ENCODE measurements at places on chromosomes 5 and 9.

DNA sequence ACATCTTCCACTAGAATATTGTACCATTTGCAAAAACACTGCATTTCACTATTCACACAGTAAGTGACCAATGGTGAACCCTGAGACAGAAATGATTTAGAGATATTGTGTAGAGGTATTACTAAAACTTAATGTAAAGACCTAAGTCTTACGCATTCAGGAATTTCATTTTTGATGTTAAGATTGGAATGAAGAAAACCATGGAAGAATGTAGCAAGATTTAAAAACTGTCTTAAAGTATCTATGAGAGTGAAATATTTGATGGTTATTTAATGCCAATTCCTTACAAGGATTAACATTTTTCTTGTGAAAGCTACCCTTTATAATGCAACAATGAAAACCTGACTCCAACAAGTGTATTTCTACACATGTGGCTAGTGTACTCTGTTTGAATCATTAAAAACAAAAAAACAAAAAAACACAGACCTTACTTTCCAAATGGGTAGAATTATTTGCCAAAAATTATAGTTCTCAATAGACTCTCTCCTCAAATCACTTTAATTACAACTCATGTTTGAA lies 172.0 kb downstream of the NNT start:
- no peak for DNase-seq
- H3K4me1 ChIP-seq, result peaks cover 7% of the 10 kb centered on the region
- no peak overlapping the region for H3K4me3 ChIP-seq
- no peaks in the 10 kb centered on the region for H3K27me3 ChIP-seq
- H3K27ac ChIP-seq, result no peak overlapping the region

DNA sequence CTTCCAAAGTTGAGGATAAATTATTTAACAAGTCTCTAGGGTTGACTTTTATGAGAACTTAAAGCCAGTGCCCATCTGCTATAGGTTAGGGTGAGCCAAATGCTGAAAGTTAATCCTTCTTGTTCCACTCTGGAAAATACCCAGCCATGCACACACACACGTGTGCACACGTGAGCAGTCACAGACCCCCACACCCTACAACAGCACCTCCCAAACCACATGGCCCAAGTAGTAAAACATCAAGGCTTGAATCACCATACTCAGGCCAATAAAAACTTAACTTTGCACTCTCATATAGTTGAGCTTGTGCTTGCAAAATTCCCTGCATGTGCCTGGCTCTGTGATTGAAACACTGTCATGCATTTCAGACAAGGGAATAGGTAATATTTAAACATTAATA lies 467.6 kb downstream of the ARHGEF28 start:
- no peak overlapping the region for H3K27ac ChIP-seq
- no peaks in the 10 kb centered on the region for H3K4me1 ChIP-seq
- H3K36me3 ChIP-seq, result no peaks in the 10 kb centered on the region
- peaks cover 6% of the 10 kb centered on the region for H3K27me3 ChIP-seq
- no peak overlapping the region for H3K4me3 ChIP-seq

DNA sequence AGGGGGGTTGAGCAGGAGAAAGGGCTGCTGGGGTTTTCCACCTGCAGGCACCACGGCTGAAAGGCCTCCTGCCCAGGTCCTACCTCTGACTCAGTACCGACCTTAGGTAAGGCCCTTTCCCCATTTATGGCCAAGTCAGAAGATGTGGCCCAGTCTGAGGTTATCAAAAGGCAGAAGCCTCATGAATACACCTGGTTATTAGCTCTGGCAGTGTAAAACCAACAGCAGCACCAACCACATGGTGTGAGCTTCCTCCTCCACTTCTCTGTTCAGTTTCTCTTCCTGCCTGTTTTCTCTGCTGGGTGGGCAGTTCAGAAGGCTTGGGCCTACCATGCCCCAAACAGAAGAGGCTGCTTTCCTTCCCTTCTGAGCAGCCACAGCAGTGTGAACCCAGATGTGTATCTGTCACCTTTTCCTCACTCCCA lies 86.9 kb downstream of the UGCG start:
- no peak for DNase-seq
- peaks cover 15% of the 10 kb centered on the region for H3K4me1 ChIP-seq
- no peak overlapping the region for H3K27ac ChIP-seq
- H3K27me3 ChIP-seq, result peaks cover 21% of the 10 kb centered on the region
- H3K4me3 ChIP-seq, result no peak overlapping the region

DNA sequence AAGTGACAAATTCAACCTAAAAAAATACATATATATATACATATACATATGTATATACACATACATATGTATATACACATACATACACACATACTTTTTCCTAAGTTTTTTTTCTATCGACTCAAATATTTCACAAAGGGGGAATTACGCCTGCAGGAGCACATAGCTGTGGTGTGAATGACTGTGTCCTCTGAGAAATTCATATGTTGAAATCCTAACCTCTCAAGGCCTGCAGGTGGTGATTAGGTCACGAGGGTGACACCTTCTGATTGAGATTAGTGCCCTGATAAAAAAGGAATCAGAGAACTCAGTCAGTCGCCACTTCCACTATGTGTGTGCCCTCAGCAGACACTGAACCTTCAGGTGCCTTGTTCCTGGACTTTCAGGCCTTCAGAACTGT lies 248.7 kb downstream of the SEMA5A start:
- DNase-seq, result no peak
- no peaks in the 10 kb centered on the region for H3K36me3 ChIP-seq
- no peak overlapping the region for H3K27ac ChIP-seq
- H3K27me3 ChIP-seq, result no peaks in the 10 kb centered on the region
- H3K4me3 ChIP-seq, result no peak overlapping the region

DNA sequence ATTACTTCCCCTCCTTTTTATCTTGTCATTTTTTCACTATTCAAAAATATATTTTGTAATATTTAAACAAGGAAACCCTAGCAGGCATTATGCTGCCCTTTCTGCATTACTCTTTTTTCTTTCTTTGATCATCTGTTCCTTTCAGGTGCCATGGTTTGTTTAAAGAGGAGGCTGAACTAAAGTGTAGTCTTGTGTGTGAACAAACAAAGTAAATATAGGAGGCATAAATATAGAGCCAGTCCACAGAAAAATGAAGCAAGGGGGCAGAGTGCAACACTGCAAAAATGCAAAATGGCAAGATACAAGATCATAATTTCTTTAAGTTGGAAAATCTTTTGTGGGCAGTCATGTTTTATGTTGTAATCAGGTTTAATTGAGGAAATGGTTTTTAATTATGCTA lies 947.3 kb upstream of the COX7C start:
- H3K27me3 ChIP-seq, result no peaks in the 10 kb centered on the region
- DNase-seq, result no peak
- no peak overlapping the region for H3K4me3 ChIP-seq
- H3K4me1 ChIP-seq, result no peaks in the 10 kb centered on the region
- no peaks in the 10 kb centered on the region for H3K36me3 ChIP-seq
- H3K27ac ChIP-seq, result no peak overlapping the region

DNA sequence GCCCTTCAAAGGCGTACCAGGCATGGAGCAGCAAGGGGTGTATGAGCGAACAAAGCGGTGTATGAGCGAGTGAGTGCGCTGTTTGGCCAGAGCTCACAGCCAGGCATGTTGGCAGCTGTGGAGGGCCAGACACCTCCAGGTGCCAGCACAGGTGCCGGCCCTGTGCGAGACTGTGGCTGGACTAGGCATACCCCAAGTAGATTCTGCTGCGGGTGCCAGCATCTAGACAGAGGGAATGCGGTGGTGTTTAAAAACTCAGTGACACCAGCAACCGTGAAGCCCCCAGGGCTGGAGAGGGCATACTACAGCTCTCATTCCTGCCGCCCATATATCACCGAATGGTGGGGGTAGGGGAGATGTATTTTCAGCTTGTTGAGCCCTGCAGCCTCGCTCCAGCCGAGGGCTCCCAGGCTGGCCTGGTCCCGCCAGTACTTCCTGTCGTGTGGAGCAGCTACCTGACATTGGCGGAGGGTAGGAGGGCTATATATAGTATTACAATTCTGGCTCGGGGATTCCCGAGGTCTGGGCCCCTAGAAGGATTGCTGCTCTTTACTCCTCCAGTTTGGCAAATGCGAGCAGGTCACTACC lies 1829.6 kb upstream of the NUDT12 start:
- H3K36me3 ChIP-seq, result no peaks in the 10 kb centered on the region
- no peaks in the 10 kb centered on the region for H3K27me3 ChIP-seq
- DNase-seq, result no peak
- no peak overlapping the region for H3K27ac ChIP-seq
- no peaks in the 10 kb centered on the region for H3K4me1 ChIP-seq

DNA sequence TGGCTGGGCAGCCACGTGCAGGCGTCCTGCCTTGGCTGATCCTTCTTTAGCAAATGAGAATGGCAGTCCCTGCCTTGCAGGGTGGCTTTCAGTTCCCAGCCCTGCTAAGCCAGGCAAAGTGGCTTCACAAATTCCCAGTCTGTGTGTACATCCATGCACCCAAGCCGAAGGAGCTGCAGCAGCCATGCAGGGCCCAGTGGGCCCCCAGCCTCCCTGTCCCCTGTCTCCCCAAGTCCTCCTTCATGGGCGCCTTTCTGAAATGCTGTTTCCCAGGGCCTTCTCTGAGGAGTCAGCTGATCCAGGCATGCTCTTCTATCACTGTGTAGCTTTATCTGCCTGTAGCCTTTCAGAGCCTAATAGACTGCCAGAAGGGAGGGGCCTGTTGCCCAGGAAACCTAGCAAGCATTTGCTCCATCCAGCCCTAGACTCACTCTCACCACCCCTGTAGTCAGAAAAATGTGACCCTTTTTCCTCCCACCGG lies 47.4 kb upstream of the SHC3 start:
- peaks cover 31% of the 10 kb centered on the region for H3K27me3 ChIP-seq
- no peak for DNase-seq
- no peak overlapping the region for H3K27ac ChIP-seq

DNA sequence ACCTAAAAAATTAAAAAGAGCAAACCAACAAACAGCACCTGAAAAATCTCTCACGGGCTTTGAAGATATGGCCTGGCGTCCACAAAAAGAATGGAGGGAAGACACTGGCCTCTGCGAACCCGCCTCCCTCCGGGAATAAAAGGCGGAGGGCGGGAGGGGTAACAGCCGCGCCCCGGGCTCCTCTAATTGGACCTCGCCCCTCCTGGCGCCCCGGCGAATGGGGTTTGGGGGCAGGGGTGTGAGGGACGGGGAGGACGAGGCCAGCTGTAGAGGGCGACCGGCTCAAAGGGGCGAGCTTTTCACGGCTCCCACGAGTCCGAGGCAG lies 753 bp downstream of the FANCC start:
- peak overlapping the region; percentile 90 for H3K4me3 ChIP-seq
- peak overlapping the region; percentile 57 for H3K27ac ChIP-seq
- DNase-seq, result no peak
- peaks cover 30% of the 10 kb centered on the region for H3K4me1 ChIP-seq
- no peaks in the 10 kb centered on the region for H3K36me3 ChIP-seq

DNA sequence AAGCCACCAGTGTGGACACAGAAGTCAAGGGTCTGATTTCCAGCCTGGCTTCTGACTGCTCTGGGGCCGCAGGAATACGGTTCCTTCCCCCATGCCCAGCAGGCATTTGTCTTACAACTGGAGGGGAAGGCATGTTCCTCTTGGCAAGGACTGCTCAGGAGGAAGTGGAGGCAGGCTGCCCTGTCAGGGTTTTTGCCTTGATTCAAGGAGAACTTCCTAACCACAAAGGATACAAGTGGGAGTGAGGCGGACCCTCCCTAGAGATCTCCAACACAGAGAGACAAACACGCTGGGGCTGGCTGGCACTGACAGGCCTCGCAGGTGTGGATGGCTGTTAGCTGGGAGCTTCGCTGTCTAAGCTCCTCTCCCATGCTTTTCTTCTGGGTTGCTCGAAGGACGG lies 19.1 kb downstream of the TGFBI start:
- H3K4me1 ChIP-seq, result peaks cover 2% of the 10 kb centered on the region
- no peak overlapping the region for H3K27ac ChIP-seq
- no peak overlapping the region for H3K4me3 ChIP-seq
- no peak for DNase-seq
- H3K27me3 ChIP-seq, result peaks cover 2% of the 10 kb centered on the region

GRCh38 chr5:42851481-42851880 lies 39.8 kb upstream of the SELENOP start:
- no peak overlapping the region for H3K27ac ChIP-seq
- no peak overlapping the region for H3K4me3 ChIP-seq
- H3K27me3 ChIP-seq, result peaks cover 2% of the 10 kb centered on the region

GRCh38 chr9:72982146-72982799 lies 29.4 kb upstream of the ALDH1A1 start:
- no peak overlapping the region for H3K4me3 ChIP-seq
- DNase-seq, result no peak
- no peaks in the 10 kb centered on the region for H3K27me3 ChIP-seq
- H3K4me1 ChIP-seq, result no peaks in the 10 kb centered on the region
- H3K27ac ChIP-seq, result no peak overlapping the region

DNA sequence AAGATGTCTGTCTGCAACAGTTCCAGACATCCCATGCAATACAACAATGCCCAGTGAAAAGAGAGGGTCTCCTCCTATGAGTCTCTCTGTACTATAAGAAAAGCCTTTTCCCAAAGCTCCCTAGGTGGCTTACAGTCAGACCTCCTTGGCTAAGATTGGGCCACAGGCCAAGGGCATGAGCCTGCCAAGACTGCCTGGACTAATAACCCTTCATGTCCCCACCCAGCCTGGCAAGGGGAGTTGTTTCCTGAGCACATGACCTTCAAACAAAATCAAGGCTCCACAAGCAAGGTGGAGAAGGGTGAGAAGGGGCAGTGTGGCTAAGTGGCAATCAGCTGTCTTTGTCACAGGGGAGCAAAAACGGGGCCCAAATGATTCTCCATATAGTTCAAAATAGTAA lies 75.6 kb upstream of the ZSWIM6 start:
- no peaks in the 10 kb centered on the region for H3K4me1 ChIP-seq
- H3K4me3 ChIP-seq, result no peak overlapping the region
- no peaks in the 10 kb centered on the region for H3K36me3 ChIP-seq
- no peak overlapping the region for H3K27ac ChIP-seq
- peaks cover 9% of the 10 kb centered on the region for H3K27me3 ChIP-seq
